Effector memory CD8-positive, alpha-beta T cell (primary cell): ENCODE measurements at places on chromosomes 16 and 17.

- peaks cover 2% of the 10 kb centered on the region for H3K36me3 ChIP-seq
- H3K27ac ChIP-seq = no peak overlapping the region
- DNase-seq = no peak
- H3K27me3 ChIP-seq = peaks cover 16% of the 10 kb centered on the region
- H3K4me1 ChIP-seq = peaks cover 5% of the 10 kb centered on the region
- no peak overlapping the region for H3K4me3 ChIP-seq
Observed at GRCh38 chr17:75081611-75082540, 5.9 kb upstream of the SLC16A5 start.

GRCh38 chr16:75590920-75591843 is 25.0 kb downstream of the GABARAPL2 start:
- no peak overlapping the region for H3K4me3 ChIP-seq
- no peak overlapping the region for H3K27ac ChIP-seq
- no peak for DNase-seq
- H3K4me1 ChIP-seq = peaks cover 5% of the 10 kb centered on the region
- peaks cover 13% of the 10 kb centered on the region for H3K36me3 ChIP-seq

DNA sequence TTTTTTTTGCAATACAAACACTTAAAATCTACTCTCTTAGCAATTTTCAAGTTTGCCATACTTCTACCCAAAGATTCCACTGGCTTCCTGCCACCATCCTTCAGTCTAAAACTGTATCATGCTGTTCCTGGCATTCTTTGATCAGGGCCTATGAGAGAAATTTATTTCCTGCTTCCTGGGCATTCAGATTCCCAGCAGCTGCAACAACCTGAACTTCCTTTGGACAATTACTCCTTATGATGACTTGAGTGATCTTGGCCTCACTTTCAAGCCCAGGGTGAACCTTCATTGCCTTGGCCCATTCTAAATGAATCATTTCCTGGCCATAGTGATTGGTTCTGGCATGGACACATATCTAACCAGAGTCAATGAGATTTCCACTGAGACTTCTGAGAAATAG is 18.0 kb upstream of the MON1B start:
- H3K27me3 ChIP-seq = peaks cover 66% of the 10 kb centered on the region
- no peaks in the 10 kb centered on the region for H3K36me3 ChIP-seq
- no peak overlapping the region for H3K27ac ChIP-seq
- DNase-seq = no peak
- H3K4me3 ChIP-seq = no peak overlapping the region

GRCh38 chr17:8797621-8798175 is 1.5 kb downstream of the MFSD6L start:
- no peaks in the 10 kb centered on the region for H3K36me3 ChIP-seq
- peaks cover 8% of the 10 kb centered on the region for H3K27me3 ChIP-seq
- DNase-seq = no peak

DNA sequence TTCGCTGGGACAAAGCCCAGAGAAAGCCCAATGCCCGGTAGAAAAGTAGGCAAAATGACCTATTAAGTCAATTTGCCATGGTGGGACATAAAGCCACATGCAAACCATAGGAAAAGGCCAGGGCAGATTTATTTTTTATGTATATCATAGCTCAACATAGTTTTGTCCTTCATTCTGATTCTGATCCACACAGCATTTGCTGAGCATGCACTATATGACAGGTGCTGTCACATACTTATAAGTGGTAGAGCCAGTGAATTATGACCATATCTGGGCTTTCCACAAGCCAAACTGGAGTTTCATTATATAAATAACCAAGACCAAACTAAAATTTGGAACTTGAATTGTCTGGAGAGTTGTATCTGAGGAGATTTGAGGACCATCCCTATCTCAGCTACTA is 74.3 kb downstream of the CA10 start:
- no peak for DNase-seq
- H3K4me1 ChIP-seq = no peaks in the 10 kb centered on the region
- no peak overlapping the region for H3K4me3 ChIP-seq
- H3K36me3 ChIP-seq = no peaks in the 10 kb centered on the region

DNA sequence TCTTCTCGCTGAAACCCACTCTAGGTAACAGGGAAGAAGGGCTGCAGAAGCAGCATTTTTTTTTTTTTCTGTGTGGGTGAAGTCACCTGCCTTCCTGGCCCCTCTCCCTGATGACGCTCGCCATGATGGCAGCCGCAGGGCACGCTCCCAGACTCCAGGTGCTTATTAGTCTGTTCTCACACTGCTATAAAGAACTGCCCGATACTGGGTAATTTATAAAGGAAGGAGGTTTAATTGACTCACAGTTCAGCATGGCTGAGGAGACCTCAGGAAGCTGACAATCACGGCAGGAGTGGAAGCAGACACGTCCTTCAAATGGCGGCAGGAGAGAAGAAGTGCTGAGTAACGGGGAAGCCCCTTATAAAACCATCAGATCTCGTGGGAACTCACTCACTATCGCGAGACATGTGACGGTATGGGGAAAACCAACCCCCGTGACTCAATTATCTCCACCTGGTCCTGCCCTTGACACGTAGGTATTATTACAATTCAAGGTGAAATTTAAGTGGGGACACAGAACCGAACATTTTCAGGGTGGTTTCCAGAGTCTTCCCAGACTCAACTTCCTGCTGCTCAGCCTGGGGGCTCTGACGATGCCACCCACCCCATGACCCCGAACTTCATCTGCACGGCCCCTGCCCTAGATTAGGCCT is 34.9 kb upstream of the NLRP1 start:
- peaks cover 57% of the 10 kb centered on the region for H3K27me3 ChIP-seq
- no peak overlapping the region for H3K27ac ChIP-seq
- no peaks in the 10 kb centered on the region for H3K4me1 ChIP-seq
- no peaks in the 10 kb centered on the region for H3K36me3 ChIP-seq
- H3K4me3 ChIP-seq = no peak overlapping the region

- no peaks in the 10 kb centered on the region for H3K27me3 ChIP-seq
- peaks cover 34% of the 10 kb centered on the region for H3K4me1 ChIP-seq
- peak overlapping the region; percentile 71 for H3K27ac ChIP-seq
- peaks cover 4% of the 10 kb centered on the region for H3K36me3 ChIP-seq
- DNase-seq = no peak
- H3K4me3 ChIP-seq = no peak overlapping the region
Observed at GRCh38 chr16:88792078-88792550, 7.1 kb upstream of the PIEZO1 start.

- peaks cover 5% of the 10 kb centered on the region for H3K4me1 ChIP-seq
- H3K36me3 ChIP-seq = no peaks in the 10 kb centered on the region
- no peak overlapping the region for H3K4me3 ChIP-seq
- H3K27ac ChIP-seq = no peak overlapping the region
- peaks cover 21% of the 10 kb centered on the region for H3K27me3 ChIP-seq
- no peak for DNase-seq
Observed at GRCh38 chr17:76812263-76812662, 55.9 kb upstream of the MGAT5B start.

- H3K27me3 ChIP-seq = peaks cover 71% of the 10 kb centered on the region
- DNase-seq = no peak
- H3K4me1 ChIP-seq = peaks cover 17% of the 10 kb centered on the region
- no peak overlapping the region for H3K27ac ChIP-seq
- peak overlapping the region; percentile 68 for H3K4me3 ChIP-seq
Observed at GRCh38 chr16:69107316-69107962, 2.0 kb downstream of the HAS3 start.

GRCh38 chr16:529012-529575 is 1.6 kb downstream of the CAPN15 start:
- peak overlapping the region; percentile 92 for H3K27ac ChIP-seq
- peak overlapping the region; percentile 91 for H3K4me3 ChIP-seq
- peaks cover 37% of the 10 kb centered on the region for H3K4me1 ChIP-seq
- H3K27me3 ChIP-seq = no peaks in the 10 kb centered on the region
- peak; percentile 30 for DNase-seq

- no peak for DNase-seq
- H3K4me3 ChIP-seq = no peak overlapping the region
- no peaks in the 10 kb centered on the region for H3K27me3 ChIP-seq
- H3K27ac ChIP-seq = peak overlapping the region; percentile 41
Observed at GRCh38 chr17:46026166-46027047, 27.4 kb downstream of the STH start.

GRCh38 chr16:30060836-30061554 is 4.6 kb upstream of the ALDOA start:
- DNase-seq = no peak
- no peak overlapping the region for H3K4me3 ChIP-seq

DNA sequence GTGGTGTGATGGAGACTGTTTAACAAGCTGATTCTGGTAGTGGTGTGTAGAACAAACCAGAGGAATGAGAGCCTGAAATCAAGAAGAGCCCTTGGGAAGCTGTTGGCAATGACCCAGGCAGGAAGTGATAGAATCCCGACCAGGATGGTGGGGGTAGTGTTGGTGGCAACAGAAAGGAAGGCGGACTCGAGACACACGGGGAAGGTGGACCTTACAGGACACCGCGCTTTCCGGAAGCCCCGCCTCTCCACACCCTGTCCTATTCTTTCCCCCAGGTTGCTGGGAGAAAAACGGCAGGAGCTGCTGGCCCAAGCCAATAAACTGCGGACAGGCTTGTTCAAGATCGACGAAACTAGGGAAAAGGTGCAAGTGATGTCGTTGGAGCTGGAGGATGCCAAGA is 30.0 kb upstream of the KDM6B start:
- H3K4me1 ChIP-seq = no peaks in the 10 kb centered on the region
- no peak overlapping the region for H3K27ac ChIP-seq
- H3K27me3 ChIP-seq = peaks cover 35% of the 10 kb centered on the region
- no peak for DNase-seq

DNA sequence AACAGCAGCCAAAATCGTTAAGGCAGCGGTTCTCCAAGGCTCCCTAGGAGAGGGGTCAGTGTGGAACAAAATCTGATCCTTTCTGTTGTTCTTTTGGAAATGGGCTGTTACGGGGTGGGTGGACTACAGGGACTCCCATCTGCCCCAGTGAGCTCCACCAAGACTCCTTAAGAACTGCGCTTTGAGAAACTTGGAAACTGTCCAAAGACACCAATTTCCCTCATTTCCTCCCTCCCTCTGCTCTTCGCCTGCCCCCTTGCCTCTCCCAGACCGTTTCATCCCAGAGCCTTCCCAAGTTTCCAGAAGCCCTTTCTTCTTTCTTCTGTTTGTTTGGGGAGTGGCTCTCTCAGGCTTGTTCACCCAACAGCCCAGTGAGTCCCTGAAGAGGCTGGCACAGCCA is 205.4 kb downstream of the COPRS start:
- no peak overlapping the region for H3K4me3 ChIP-seq
- H3K27me3 ChIP-seq = peaks cover 19% of the 10 kb centered on the region
- peaks cover 3% of the 10 kb centered on the region for H3K4me1 ChIP-seq

GRCh38 chr16:70430667-70431536 is 8.0 kb downstream of the ST3GAL2 start:
- peak overlapping the region; percentile 77 for H3K27ac ChIP-seq
- H3K36me3 ChIP-seq = no peaks in the 10 kb centered on the region
- peaks cover 32% of the 10 kb centered on the region for H3K4me1 ChIP-seq
- no peaks in the 10 kb centered on the region for H3K27me3 ChIP-seq
- peak overlapping the region; percentile 50 for H3K4me3 ChIP-seq

GRCh38 chr17:83079766-83080578 is 563 bp downstream of the METRNL start:
- no peak overlapping the region for H3K27ac ChIP-seq
- no peak for DNase-seq
- peaks cover 55% of the 10 kb centered on the region for H3K36me3 ChIP-seq
- peaks cover 31% of the 10 kb centered on the region for H3K4me1 ChIP-seq
- H3K4me3 ChIP-seq = no peak overlapping the region

- H3K36me3 ChIP-seq = peaks cover 6% of the 10 kb centered on the region
- H3K4me1 ChIP-seq = no peaks in the 10 kb centered on the region
- H3K27ac ChIP-seq = no peak overlapping the region
- no peak for DNase-seq
- H3K27me3 ChIP-seq = no peaks in the 10 kb centered on the region
Observed at GRCh38 chr17:51957786-51958185, 200.7 kb downstream of the CA10 start.

- H3K27me3 ChIP-seq = peaks cover 18% of the 10 kb centered on the region
- H3K27ac ChIP-seq = no peak overlapping the region
- H3K4me3 ChIP-seq = no peak overlapping the region
- no peaks in the 10 kb centered on the region for H3K36me3 ChIP-seq
Observed at GRCh38 chr17:12911239-12911638, 106.6 kb downstream of the ELAC2 start.

DNA sequence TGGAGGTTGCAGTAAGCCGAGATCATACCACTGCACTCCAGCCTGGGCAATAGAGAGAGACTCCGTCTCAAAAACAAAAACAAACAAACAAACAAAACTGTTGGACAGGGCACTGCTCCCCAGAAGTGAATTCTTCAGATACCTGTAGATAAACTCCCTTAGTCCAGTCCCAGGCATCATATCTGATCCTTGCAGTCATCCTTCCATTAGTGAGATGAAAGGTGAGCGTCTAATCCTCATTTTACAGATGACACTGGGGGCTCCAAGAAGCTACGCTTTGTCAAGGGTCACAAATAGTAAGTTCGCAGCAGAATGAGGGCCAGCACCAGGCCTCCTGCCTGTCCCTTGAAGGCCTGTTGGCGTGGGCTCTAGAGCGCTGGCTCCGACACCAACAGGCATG is 102.0 kb downstream of the OR1D5 start:
- no peaks in the 10 kb centered on the region for H3K27me3 ChIP-seq
- H3K4me1 ChIP-seq = peaks cover 20% of the 10 kb centered on the region
- H3K27ac ChIP-seq = no peak overlapping the region
- H3K4me3 ChIP-seq = no peak overlapping the region
